ENCODE measurements at places on chromosomes 16 and 17. TPM values are rescaled to one million over a fixed set of nuclear protein-coding genes. Genes with fewer than 3 reads are reported as not detected.
A peak's percentile ranks its signal among the peaks of the same experiment; 100 is the strongest.

CD300LF gene
- 33.0 TPM for total RNA-seq

TNFRSF13B gene
- 25.1 TPM for total RNA-seq

TMC8 gene
- 222 TPM for total RNA-seq

RCVRN gene
- total RNA-seq, result 1.4 TPM

GRCh38 chr16:1678500-1679098 is 520 bp downstream of the JPT2 start:
- peaks cover 29% of the 10 kb centered on the region for H3K36me3 ChIP-seq
- H3K27me3 ChIP-seq, result no peaks in the 10 kb centered on the region
- peaks cover 17% of the 10 kb centered on the region for H3K4me1 ChIP-seq

DNA sequence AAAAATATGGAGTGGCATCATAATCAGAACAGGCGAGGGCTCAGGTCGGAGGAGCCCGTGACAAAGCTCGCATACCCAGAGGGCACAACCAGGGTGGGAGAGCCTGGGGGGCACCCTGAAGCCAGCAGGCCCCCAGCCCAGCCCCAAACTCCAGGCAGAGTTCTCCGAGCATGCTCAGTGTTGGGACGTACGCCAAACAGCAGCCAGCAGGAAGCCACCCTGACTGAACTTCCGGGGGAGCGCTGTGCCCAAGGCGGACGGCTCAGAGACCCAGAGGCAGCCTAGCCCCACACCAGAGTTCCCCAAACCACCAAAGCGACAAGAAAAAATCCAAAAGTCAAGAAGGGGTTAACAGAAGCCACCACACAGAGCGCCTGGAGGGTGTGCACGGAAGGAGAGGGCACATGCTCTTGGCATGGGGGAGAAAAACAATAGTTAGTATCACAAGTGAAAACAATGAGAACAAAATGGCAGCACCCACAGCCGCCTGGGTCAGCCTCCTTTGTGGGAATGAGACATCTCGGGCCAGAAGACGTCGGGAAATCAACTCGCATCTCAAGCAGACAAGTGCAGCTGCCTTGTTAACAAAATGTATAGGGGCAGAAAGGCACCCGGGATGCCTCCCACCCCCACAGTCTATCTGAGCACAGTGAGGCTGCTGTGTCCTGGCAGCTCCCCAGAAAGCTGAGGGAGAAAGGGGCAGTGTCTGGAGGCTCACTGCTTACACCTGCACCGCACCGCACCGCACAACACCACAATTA is 11.9 kb downstream of the EXOC7 start:
- no peak for DNase-seq
- H3K36me3 ChIP-seq, result peaks cover 85% of the 10 kb centered on the region
- H3K4me1 ChIP-seq, result no peaks in the 10 kb centered on the region
- no peak overlapping the region for H3K4me3 ChIP-seq

DNA sequence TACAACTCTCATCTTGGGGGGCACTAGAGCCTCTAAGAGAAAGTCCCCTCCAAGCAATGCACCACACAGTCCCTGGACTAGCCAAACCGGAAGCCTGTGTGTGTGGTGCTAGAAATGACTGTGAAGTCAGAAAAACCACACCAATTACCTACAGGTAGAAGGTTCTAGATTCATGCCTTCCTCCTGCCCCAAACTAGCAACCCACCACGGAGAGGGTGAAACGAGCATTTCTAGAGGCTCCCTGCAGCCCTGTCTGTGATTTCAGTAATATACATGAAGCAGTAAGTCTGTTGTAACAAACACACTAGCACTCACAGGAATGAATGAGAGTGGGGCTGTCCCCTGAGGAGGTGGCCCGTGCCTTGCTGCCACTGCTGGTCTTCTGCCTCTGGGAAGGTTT is 13.6 kb downstream of the ZFHX3 start:
- peaks cover 55% of the 10 kb centered on the region for H3K4me1 ChIP-seq
- H3K36me3 ChIP-seq, result no peaks in the 10 kb centered on the region
- no peaks in the 10 kb centered on the region for H3K27me3 ChIP-seq
- no peak for DNase-seq
- no peak overlapping the region for H3K27ac ChIP-seq

GRCh38 chr17:19979917-19980770 is 2.5 kb upstream of the AKAP10 start:
- peak overlapping the region; percentile 96 for H3K27ac ChIP-seq
- H3K36me3 ChIP-seq, result peaks cover 10% of the 10 kb centered on the region
- H3K4me3 ChIP-seq, result peak overlapping the region; percentile 20
- peaks cover 20% of the 10 kb centered on the region for H3K4me1 ChIP-seq
- H3K27me3 ChIP-seq, result no peaks in the 10 kb centered on the region

DNA sequence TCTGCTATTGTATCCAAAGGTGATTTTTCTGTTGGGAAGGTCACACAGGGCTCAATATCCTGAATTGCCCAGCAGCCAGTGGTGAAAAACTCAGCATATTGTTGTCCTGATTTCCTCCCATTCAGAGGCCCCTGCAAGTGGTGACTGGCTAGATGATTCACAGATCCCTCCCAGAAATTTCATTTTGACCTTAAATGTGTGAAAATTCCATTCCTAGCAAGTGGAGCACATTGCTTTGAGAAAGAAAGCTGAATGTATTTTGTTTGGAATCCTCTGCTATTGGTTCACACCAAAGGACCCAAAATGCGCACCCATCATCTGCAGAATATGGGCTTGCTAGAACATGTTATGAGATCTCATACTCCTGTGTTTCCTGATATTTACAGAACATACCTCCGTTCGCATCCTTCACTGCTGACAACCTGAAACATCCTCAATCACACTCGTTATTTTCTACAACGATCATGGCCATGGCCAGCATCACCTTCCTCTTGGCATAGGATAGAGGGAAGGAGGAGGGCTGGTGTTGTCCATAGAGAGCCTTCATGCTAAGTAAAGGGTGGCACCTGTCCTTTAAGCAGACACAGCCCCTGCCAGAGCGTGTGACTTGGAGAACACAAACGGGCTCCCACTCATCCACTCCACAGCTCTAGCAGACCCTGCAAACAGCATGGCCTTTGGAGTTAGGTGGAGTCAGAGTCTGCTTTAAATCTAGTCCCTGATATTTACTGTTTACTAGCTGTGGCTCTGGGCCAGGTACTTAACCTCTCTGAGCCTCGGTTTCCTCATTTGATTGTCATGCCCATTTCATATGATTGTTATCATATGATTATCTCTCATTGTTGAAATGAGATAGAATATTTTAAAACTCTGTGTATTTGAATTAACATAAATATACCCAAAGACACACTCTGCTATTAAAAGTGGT is 30.4 kb upstream of the NFAT5 start:
- DNase-seq, result no peak
- H3K27me3 ChIP-seq, result no peaks in the 10 kb centered on the region
- H3K4me1 ChIP-seq, result no peaks in the 10 kb centered on the region
- H3K27ac ChIP-seq, result no peak overlapping the region
- no peak overlapping the region for H3K4me3 ChIP-seq

DNA sequence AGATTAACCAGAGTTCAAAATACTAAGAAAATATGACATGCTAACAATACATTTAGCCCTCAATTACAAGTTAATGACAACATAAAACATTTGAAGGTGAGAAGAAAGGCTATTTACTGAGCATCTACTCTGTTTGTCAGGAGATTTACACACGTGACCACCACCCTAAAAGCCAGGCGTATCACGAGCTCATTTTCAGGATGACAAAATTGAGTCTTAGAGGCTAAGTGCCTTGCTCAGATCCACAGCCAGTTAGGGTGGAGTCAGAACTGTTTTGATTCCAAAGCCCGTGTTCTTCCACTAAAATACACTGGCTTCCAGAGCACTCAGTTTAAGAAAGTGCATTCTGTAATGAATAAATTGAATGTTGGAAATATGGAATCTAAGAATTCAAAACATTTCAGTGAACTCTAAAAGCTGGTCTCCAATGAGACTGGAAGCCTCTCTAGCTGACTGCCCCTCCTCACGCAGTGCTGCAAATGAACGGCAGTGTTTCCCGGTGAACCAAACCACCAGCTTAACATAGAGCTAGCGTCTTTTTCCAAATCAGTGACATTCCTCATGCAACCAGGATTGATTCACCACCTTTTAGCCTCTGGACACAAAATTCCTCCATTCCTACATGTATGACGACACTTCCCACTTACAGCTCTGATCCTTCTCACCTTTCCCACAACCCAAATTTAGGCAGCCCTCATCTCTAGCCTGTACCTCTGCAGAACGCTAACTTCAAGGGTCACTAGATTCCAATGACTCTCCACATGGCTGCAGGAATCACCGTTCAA is 5.9 kb downstream of the ZDHHC7 start:
- H3K36me3 ChIP-seq, result no peaks in the 10 kb centered on the region
- DNase-seq, result no peak
- H3K4me3 ChIP-seq, result no peak overlapping the region
- H3K27me3 ChIP-seq, result no peaks in the 10 kb centered on the region
- peaks cover 72% of the 10 kb centered on the region for H3K4me1 ChIP-seq

DNA sequence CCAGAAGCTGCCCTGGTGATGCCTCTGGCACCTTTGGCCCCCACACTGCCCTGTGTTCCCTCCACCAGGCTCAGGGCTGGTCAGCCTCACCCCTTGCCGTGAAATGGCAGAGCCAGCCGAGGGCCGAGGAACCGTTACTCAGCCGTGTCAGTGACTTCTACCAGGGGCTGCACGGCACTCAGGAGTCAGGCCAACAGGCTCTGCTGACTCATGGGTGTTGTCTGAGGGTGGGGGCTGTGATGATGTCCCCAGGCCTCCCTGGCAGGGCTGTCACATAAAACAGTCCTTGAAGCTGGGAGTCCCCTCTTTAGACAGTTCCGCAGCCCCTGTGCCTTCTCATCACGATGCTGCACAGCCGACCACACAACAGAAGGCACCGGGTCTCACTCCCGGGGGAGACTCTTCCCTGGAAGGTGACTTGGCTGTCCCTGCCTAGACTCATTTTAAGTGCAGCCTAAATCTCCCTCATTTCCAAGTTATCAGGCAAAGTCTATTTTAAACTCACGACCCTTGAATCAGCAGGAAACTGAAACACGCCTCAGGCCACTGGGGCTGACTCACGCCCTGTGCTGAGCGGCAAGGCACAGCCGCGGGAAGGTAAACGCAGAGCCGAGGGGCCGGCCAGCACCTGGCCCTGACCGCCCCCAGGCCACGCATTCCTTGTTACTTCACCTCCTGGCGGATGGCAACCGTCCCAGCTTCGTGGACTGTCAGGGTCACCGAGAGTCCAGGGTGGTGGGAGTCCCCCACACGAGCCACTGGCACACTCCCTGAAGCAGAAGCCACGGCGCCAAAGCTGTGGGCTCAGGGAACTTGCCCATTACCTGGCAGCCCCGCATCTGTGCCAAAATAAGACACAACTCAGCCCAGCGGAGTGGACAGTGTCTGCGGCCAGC is 102.6 kb downstream of the ZNF778 start:
- H3K27me3 ChIP-seq, result no peaks in the 10 kb centered on the region
- H3K4me3 ChIP-seq, result peak overlapping the region; percentile 5
- no peaks in the 10 kb centered on the region for H3K36me3 ChIP-seq
- peaks cover 93% of the 10 kb centered on the region for H3K4me1 ChIP-seq
- DNase-seq, result peak; percentile 79
- H3K27ac ChIP-seq, result peak overlapping the region; percentile 36

DNA sequence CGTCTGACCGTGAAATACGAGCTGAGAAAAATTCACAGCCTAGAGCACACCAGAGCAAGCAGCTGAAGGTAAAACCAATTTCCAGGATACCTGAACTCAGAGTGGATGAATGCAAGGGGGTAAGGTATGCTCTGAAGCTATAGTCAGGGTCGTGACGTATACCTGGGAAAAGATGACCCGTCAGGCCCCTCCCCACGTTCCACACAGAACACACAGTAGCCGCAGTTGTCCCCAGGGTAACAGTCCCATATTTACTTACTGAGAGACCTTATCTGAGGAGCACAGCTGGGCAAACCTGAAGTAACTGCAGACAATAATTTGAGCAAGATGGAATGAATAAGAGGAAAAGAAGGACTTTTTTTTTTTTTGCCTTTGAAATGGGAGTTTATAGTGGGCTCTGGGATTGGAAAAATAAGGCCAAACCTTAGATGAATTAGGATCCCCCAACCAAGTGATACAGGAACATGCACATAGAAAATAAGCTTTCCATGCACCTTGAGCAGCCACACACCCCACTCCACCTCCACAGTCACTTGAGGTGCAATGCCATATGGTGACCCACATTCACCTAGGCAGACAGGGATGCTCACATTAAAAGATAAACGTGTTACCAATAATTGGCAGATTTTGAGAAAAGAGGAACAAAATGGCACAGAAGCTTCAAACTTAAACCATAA is 38.0 kb downstream of the ABCA6 start:
- no peaks in the 10 kb centered on the region for H3K27me3 ChIP-seq
- no peaks in the 10 kb centered on the region for H3K36me3 ChIP-seq
- no peak for DNase-seq
- no peaks in the 10 kb centered on the region for H3K4me1 ChIP-seq
- H3K4me3 ChIP-seq, result no peak overlapping the region

- peak overlapping the region; percentile 99 for H3K4me3 ChIP-seq
- peaks cover 31% of the 10 kb centered on the region for H3K4me1 ChIP-seq
- peak; percentile 95 for DNase-seq
- no peaks in the 10 kb centered on the region for H3K36me3 ChIP-seq
- H3K27ac ChIP-seq, result peak overlapping the region; percentile 96
Measured at GRCh38 chr16:4415538-4416199, 727 bp downstream of the CORO7 start.

DNA sequence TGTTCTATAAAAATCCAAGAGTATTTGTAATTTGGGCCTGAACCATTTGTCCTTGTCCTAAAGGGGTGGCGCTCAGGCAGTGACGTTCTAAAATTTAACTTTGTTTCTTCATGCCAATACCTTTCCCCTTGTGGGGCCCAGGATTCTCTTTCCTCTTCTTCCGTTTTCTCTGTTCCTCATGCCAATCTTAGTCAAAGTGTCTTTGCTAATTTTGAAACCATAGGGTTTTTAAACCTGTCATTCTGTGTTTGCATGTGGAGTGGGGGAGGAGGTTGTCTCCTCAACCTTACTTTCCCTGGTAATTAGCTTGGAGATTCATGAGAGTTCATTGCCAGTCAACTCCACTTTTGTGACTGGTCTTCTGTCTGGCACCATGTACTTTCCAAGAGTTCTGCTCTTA is 337.1 kb downstream of the MAF start:
- H3K27ac ChIP-seq, result no peak overlapping the region
- no peak for DNase-seq
- peaks cover 11% of the 10 kb centered on the region for H3K4me1 ChIP-seq
- no peak overlapping the region for H3K4me3 ChIP-seq
- H3K27me3 ChIP-seq, result no peaks in the 10 kb centered on the region

- peak overlapping the region; percentile 64 for H3K27ac ChIP-seq
- DNase-seq, result no peak
- peaks cover 2% of the 10 kb centered on the region for H3K4me1 ChIP-seq
- no peaks in the 10 kb centered on the region for H3K27me3 ChIP-seq
- H3K36me3 ChIP-seq, result no peaks in the 10 kb centered on the region
Measured at GRCh38 chr16:46787909-46788308, 39.8 kb upstream of the MYLK3 start.

GRCh38 chr17:8963647-8964258 is 1.8 kb downstream of the PIK3R5 start:
- no peaks in the 10 kb centered on the region for H3K36me3 ChIP-seq
- peaks cover 10% of the 10 kb centered on the region for H3K27me3 ChIP-seq
- peaks cover 53% of the 10 kb centered on the region for H3K4me1 ChIP-seq
- H3K4me3 ChIP-seq, result peak overlapping the region; percentile 78
- H3K27ac ChIP-seq, result no peak overlapping the region
- no peak for DNase-seq

Measured in spleen (tissue), 13 donors.